GM04504 (cell line): ENCODE measurements at places on chromosomes 6 and 20.

GRCh38 chr6:108805611-108806167, 42.5 kb upstream of the ARMC2 start:
- no peak for DNase-seq

- DNase-seq, result no peak
These were observed 23.2 kb upstream of the LOC128125822 start for GRCh38 chr6:63549076-63549475.

GRCh38 chr20:62393335-62393665, 6.4 kb downstream of the RPS21 start:
- DNase-seq, result no peak

- DNase-seq, result no peak
These were observed 933 bp downstream of the KLHL31 start for GRCh38 chr6:53664623-53665022.

- peak; percentile 4 for DNase-seq
These were observed 469.1 kb upstream of the RUNX2 start for GRCh38 chr6:44858998-44859397.

- no peak for DNase-seq
These were observed 36.9 kb downstream of the BMP6 start for GRCh38 chr6:7762760-7763159.

DNA sequence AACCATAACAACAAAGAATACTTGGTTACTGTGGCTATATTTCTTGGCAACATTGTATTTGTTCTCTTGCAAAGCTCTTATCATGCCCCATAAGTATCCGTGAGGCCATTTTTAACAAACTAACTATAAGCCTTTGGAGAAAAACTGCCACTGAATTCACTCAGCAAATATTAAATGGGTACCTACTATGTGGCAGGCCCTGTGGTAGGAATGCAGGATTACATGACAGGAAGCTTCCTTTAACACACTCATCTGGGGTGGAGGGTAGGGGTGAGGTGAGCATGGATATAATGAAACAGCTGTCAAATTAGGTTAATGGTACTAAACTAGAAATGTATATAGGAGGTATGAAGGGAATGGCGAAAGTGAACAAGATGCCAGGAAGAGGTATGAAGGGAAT, 504.8 kb downstream of the MEI4 start:
- DNase-seq, result no peak

DNA sequence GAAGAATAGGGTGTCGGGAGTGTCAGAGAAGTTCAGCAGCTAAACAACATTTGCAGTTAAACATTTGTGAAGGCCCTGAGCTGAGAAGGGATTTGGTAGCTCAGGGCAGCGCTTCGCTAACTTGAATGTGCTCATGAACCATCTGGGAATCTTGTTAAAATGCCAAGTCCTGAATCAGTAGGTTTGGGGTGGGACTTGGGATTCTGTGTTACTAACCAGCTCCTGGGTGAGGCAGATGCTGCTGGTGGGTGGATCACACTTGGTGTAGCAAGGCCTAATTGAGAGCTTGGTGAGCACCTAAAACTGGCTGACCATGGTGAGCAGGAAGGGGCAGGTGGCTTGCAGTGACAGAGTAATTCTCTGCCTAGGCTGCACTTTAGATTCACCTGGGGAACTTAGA, 5.9 kb downstream of the PTPRA start:
- peak; percentile 87 for DNase-seq

DNA sequence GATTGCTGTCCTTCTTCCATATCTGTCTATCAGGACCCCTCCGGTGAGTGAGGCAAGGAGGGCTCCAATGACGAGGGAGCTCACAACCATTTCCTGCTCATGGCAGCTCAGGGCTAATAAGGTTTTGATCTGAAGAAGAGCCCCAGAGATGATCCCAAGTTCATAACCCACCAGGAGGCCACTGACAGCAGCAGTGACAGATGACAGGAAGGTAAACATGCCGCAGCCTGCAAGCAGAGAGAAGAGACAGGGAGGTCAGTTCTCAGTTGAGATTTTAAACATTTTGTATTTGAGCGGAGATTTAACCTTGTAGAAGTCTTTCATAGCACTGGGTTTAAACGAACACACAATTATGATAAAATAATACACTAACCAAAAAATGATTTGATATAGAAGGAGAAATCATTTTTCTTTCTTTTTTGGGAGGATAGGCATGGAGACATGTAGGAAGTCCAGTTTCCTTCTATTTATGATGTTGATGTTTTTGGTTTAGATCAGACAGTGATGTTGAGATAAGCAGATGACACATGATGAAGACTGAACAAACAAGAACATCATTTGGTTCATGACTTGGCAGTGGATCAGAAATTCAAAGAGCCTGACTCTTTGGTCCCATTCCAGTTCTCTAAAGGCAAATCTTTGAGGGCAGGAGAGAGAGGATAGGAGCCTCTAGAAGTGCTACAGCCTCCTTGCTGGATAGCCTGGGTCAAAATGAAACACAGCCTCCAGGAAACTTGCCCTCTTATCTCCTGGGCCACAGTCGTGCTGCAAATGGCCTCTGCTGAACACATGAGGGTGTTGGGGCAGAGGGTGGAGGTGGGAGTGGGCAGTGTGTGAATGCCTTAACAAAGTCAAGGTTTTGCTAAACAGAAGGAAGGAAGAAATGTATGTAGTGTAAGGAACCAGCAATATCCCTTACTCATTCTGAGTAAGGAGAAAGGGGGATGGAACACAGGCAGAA, 22.6 kb downstream of the SLC2A12 start:
- DNase-seq, result no peak

- no peak for DNase-seq
These were observed 293.7 kb upstream of the TCF21 start for GRCh38 chr6:133595111-133595761.
